ENCODE measurements at places on chromosomes 11 and 22. TPM values are rescaled to one million over a fixed set of nuclear protein-coding genes. Genes with fewer than 3 reads are reported as not detected.

Gene OR4C16
- not detected for total RNA-seq

Gene ADORA2A
- total RNA-seq = 86.7 TPM

DNA sequence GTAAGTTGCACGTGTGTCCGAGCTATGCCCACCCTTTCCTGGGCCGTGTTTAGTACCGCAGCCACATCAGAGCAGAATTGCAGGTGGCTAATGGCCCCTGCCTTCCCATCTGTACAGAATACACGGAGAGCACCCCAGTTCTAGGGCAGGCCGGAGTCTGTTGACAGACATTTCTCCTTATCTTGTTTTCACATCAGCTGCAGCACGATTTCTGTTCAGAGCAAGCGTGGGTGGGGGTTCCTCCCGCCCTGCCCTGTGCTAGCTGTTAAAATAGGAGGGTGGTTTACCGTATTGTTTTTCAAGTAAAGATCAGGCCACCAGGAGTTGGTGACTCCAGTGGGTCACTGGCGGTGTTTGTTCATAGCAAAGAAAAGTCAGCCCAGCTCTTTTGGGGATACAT, 41.1 kb downstream of the UBASH3B start:
- H3K36me3 ChIP-seq = no peaks in the 10 kb centered on the region
- peak overlapping the region; percentile 97 for H3K27ac ChIP-seq
- DNase-seq = peak; percentile 54
- H3K4me3 ChIP-seq = 0 out of 2 replicates have a peak overlapping the region, but pooled peaks have one; percentile 56

DNA sequence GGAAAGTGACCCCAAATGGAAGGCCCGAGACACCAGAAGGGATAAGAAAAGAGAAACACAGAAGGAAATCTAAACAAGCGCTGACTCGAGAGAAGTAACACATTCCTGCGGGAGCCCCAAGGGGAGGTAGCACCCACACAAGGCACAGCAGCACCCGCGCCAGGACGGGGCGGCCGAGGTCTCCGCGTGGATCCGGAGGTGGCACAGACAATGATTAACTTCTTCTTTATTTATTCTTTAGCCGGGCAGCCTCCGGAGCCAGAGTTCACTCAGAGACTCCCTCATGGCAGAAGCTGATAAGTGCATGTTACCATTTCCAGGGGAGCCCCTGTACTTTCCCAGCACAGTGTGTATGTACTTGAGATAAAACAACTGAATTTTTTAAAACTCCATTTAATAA, 5.1 kb downstream of the TOLLIP start:
- DNase-seq = no peak
- H3K36me3 ChIP-seq = no peaks in the 10 kb centered on the region
- peaks cover 9% of the 10 kb centered on the region for H3K4me1 ChIP-seq
- H3K4me3 ChIP-seq = no peak overlapping the region
- H3K27me3 ChIP-seq = no peaks in the 10 kb centered on the region
- no peak overlapping the region for H3K27ac ChIP-seq

- peaks cover 47% of the 10 kb centered on the region for H3K36me3 ChIP-seq
- H3K4me1 ChIP-seq = no peaks in the 10 kb centered on the region
- no peak for DNase-seq
- H3K4me3 ChIP-seq = no peak overlapping the region
- H3K27ac ChIP-seq = no peak overlapping the region
- H3K27me3 ChIP-seq = no peaks in the 10 kb centered on the region
These were observed 16.7 kb upstream of the RANBP1 start for GRCh38 chr22:20099099-20099711.

GRCh38 chr11:71329786-71330185, 77.4 kb upstream of the SHANK2 start:
- no peaks in the 10 kb centered on the region for H3K4me1 ChIP-seq
- no peaks in the 10 kb centered on the region for H3K36me3 ChIP-seq
- no peak for DNase-seq
- H3K27me3 ChIP-seq = no peaks in the 10 kb centered on the region

DNA sequence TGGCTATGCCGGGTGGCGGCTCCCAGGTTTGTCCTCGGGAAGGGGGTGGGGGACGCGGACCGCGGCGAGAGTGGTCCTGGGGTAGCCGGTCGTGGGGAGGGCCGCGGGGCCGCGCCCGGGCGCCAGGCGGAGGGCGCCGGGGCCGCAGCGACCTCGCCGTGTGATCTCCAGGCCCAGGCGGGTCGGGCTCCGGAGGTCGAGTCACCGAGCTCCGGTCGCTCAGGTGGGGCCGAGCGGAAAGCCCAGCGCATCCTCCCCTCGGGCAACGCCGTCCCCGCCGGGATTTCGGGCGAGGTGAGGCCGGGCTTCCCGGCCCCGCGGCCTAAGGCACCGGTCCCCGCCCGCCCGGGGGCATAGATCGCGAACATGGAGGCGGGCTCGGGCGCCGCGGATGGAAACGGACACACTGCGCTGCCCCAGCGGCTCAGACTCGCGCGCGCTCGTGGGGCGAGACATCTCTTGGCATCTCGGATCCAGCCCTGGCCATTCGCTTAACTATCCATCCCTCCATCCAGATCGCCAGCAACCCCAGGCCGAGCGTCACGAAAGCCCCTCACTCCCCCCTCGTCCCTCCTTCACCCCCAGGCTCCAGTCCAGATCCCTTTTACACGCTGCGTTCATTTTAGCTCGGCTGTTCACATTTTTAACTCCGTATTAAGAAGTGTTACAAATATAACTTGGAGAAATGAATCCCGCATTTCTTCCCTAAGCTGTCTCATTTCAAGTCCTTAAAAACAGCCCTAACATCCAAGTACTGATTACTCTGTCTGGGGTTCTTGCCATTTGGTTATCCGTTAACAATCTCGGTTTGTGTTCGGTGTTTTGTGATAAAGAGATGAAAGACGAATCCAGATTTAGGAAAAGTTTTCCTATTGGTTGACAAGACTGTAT, 460 bp downstream of the ZC3H12C start:
- H3K4me1 ChIP-seq = no peaks in the 10 kb centered on the region
- H3K27me3 ChIP-seq = no peaks in the 10 kb centered on the region
- no peak for DNase-seq

- no peaks in the 10 kb centered on the region for H3K4me1 ChIP-seq
- no peak overlapping the region for H3K4me3 ChIP-seq
- no peak overlapping the region for H3K27ac ChIP-seq
- DNase-seq = no peak
- H3K27me3 ChIP-seq = no peaks in the 10 kb centered on the region
These were observed 370.4 kb upstream of the FAT3 start for GRCh38 chr11:91854171-91854570.
